ENCODE measurements at places on chromosomes 4 and X.

GRCh38 chr4:3792813-3793212, 26.6 kb downstream of the ADRA2C start:
- no peak for DNase-seq

DNA sequence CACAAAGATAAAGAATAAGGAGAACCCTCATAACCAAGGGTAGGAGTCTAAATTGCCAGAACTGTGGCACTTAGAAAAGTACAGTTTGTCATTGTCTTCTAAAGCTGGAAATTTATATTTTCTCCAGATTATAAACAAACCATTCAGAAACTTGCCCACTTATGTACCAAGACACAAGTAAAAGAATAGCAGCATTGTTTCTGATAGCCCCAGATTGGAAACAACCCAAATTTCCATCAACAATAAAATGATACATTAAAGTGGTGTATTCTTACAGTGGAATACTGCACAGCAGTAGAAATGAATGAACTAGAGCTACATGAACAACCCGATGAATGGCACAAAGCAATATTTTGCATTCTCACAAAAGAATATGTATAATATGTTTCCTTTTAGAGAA, 63.1 kb upstream of the PDHA1 start:
- DNase-seq, result no peak

DNA sequence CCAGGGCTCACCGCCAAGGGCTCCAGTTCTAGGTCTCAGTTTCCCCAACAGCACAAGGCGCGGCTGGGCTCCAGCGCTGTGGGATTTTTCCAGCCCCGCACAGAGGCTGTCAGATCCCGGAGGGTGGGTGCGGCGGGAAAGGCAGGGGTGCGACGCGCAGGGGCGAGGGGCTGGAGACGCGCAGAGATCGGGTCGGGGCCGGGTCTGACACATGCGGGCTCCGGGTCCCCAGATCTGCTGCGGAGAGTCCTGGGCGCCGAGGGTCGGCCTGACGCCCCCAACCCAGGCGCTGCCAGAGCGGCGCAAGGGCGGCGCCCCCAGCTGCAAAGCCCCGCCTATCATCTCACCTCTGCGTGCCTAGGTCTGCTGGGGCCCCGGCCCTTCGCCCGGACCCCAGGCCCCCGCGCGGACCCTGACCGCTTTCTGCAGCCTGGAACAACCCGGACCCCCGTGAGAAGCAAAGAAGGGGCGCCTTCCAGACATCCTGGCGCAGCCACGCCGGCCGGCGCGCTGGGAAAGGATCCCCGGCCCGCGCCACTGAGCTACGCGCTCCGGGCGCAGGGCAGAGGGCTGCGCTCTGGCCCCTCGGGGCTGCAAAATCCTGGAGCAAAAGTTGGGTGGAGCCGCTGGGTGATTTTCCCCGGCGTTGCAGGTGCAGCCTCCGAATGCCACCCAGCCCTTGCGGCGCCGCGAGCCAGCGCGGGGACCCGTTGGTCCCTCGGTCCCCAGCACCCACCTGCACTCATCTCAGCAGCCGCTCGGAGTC, 486 bp downstream of the ABLIM2 start:
- DNase-seq, result no peak

GRCh38 chr4:158161551-158162354, 11.1 kb downstream of the GASK1B start:
- no peak for DNase-seq

GRCh38 chr4:49516796-49517195, 530.7 kb downstream of the CWH43 start:
- no peak for DNase-seq
